SK-MEL-5 (cell line): ENCODE measurements at places on chromosomes 3 and 15.

DNA sequence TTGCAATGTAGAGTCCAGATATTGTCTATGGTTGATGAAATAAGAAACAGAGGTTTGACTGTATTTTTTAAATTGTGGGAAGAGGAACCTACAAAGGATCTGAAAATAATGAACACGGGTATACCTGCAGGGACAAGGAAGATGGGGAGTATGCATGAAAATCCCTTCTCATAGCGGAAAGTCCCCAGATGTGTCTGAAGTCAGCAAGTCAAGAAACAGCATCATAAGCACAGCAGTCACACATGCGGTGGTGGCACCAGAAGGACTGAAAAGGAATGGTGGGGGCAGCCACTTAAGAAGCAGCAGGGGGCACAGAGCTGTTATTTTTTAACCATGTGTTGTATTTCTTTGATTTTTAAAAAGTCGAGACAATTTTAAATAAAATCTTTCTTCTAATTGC, 4.7 kb downstream of the MRPS11 start:
- no peak for DNase-seq

- no peak for DNase-seq
Observed at GRCh38 chr3:165770781-165771180, 66.4 kb downstream of the BCHE start.

- DNase-seq: no peak
Observed at GRCh38 chr3:178353006-178353694, 183.1 kb upstream of the KCNMB2 start.

- no peak for DNase-seq
Observed at GRCh38 chr15:66033143-66033542, 163.9 kb downstream of the RAB11A start.

DNA sequence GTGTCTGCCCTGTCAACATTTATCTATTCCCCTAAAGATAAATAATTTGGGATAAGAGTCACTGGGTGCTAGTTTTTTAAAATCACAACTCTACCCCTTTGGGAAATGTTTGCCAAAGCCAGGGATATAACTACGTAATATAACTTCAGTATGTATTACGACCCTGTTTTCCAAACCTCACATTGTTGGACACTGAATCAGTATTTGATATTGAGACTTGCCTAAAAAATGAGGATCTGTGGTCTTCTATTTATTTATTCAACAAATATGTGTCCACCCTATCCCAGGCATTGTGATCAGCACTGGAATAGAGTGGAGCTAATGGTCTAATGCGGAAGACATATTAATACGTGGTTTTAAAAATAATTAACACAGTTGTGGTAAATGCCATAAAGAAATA, 4.5 kb upstream of the MGA start:
- DNase-seq: no peak

DNA sequence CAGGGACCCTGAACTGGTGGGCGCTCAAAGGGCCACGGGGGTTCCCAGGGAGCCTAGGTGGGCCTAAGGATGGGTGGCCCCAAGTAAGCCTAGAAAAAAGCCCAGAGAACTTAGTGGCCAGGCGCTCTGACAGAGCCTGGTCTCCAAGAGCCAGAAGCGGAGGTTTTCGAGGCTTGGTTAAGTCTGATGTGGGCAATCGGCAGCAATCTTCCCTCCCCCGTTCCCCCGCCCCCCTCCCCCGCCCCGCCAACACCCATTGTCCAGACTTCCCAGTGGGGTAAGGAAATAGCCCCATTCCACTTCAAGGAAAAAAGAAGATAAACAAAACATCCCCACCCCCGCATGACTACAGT, 6.7 kb downstream of the EOMES start:
- DNase-seq: no peak

DNA sequence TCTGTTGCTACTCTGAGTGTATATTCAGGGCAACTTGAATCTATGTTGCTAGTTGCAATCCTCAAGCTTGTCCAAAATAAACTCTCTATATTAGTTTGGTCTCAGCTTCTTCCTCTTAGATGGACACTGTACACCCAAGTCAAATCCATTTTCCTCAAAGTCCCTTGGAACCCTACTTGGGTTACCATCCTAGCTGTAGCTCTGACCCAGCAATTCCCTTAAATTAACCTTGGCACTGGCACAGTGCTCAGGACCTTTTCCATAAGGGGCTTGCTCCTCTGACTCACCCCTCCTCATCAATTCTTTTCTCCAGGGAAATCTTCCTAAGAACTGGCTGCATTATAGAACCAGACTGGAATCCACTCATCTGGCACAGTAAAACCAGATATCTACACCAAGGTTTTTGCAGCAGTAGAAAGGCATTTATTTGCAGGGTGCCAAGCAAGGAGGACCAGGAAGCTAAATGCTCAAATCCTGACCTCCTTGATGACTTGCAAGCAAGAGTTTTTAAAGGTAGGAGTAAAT, 44.9 kb upstream of the B3GALNT1 start:
- no peak for DNase-seq

GRCh38 chr3:11698326-11699082, 54.8 kb upstream of the VGLL4 start:
- no peak for DNase-seq

GRCh38 chr3:175869404-175869803, 1010.3 kb downstream of the NAALADL2 start:
- no peak for DNase-seq

DNA sequence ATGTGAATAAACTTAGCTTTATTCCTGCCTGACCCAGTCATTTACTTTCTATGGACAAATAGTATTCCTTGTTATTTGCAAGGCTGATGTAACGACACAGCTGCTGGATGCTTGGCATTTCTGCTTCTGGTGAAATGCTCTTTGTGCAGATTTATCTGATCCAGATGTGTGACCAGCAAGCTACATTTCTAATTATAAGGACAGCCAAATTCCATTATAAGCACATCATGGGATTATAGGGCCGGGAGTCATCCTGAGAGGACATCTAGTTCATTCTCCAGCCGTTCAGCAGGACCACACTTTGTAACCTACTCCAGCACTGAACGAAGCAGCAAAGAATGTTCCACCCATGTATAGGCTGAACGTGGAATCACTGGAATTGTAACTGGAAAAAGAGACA, 42.9 kb downstream of the FNDC3B start:
- DNase-seq: no peak

DNA sequence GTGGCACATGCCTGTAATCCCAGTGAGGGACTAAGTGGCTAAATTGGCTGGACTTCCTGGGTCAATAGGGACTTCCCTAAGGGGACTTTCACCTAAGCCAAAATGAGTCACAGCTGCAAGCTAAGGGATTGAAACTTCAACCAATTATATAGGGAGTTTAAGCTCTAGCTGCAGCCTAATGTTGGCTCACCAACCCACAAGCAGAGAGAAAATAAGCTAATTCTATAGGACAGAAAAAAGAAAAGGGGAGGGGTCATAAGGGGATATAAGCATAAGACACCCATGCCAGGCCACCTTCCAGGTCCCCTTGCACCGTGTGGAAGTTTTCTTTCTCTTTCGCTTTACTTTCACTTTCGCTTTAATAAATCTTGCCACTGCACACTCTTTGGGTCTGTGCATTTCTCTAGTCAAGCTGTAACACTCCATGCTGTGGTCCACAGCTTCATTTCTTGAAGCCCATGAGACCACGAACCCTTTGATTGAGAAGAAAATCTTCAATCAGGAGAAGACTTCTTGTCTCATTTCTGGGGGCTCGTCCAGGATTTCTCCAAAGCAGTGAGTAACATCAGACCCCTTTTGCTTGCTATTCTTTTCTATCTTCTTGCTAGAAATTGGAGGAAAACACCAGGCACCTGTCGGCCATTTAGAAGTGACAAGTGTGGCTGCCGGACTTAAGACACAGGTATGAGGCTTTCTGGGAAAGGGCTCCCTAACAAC, 192.3 kb downstream of the IGSF11 start:
- DNase-seq: no peak

DNA sequence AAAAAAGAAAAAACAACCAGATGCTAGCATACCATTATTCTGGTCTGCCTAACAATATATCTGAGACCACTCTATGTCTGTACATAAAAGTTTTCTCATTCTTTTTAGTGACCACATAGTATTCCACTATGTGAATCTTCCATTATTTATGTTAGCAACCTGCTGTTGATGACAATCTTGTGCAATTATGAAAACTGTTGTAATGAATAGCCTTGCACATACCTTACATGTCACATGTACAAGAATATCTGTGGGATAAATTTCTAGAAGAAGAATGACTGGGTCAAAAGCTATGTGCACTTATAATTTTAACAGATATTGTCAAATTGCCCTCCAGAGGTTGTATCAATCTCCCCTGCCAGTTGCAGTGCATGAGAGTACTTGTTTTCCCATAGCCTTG, 62.5 kb downstream of the ARHGAP31 start:
- DNase-seq: no peak
